ENCODE measurements at places on chromosomes 6 and 20. TPM values are rescaled to one million over a fixed set of nuclear protein-coding genes. Genes with fewer than 3 reads are reported as not detected.

C6orf89 gene
- total RNA-seq: 31.5 TPM

THEMIS gene
- 10.6 TPM for total RNA-seq

BMP7 gene
- total RNA-seq: not detected

SLC17A1 gene
- not detected for total RNA-seq

PI16 gene
- 2.1 TPM for total RNA-seq

SAPCD1 gene
- total RNA-seq: 5.4 TPM

SLC22A23 gene
- total RNA-seq: 20.2 TPM

VPS16 gene
- total RNA-seq: 51.3 TPM

VWA7 gene
- total RNA-seq: 0.68 TPM

NKAPL gene
- 1.4 TPM for total RNA-seq

TMEM151B gene
- total RNA-seq: not detected

LAMP5 gene
- 0.54 TPM for total RNA-seq

GABRR1 gene
- total RNA-seq: not detected

PRR18 gene
- 0.28 TPM for total RNA-seq

HLA-DQA1 gene
- total RNA-seq: 222 TPM

CLPSL1 gene
- total RNA-seq: not detected

MCHR2 gene
- total RNA-seq: not detected

GLYATL3 gene
- not detected for total RNA-seq

C20orf144 gene
- total RNA-seq: not detected

MYLK2 gene
- 0.97 TPM for total RNA-seq

SLC22A16 gene
- total RNA-seq: not detected

EEF1A2 gene
- 0.39 TPM for total RNA-seq

KCNK17 gene
- not detected for total RNA-seq

MRAP2 gene
- total RNA-seq: 14.3 TPM

SSTR4 gene
- total RNA-seq: not detected

ADTRP gene
- total RNA-seq: 7.4 TPM

ZGPAT gene
- total RNA-seq: 45.7 TPM

NOTCH4 gene
- 20.0 TPM for total RNA-seq

CEP43 gene
- 21.0 TPM for total RNA-seq

DOK5 gene
- 0.17 TPM for total RNA-seq

CNPY3 gene
- total RNA-seq: 113 TPM

SLC26A8 gene
- 1.8 TPM for total RNA-seq

DLK2 gene
- 0.59 TPM for total RNA-seq

BCAS1 gene
- 0.23 TPM for total RNA-seq

TCEA2 gene
- total RNA-seq: 24.7 TPM

CST2 gene
- not detected for total RNA-seq

ARMH2 gene
- total RNA-seq: 1.7 TPM

UBD gene
- 64.3 TPM for total RNA-seq

RNF39 gene
- not detected for total RNA-seq

TBP gene
- total RNA-seq: 28.4 TPM

EPPIN gene
- not detected for total RNA-seq

RIPOR3 gene
- 12.7 TPM for total RNA-seq

USP49 gene
- total RNA-seq: 2.9 TPM

CCN5 gene
- 1.9 TPM for total RNA-seq

HLA-DRB1 gene
- total RNA-seq: 158 TPM

CST3 gene
- 1,082 TPM for total RNA-seq

KIZ gene
- 48.2 TPM for total RNA-seq

HLA-F gene
- total RNA-seq: 516 TPM

MAFB gene
- total RNA-seq: 295 TPM

PEX7 gene
- total RNA-seq: 3.4 TPM

PAK5 gene
- not detected for total RNA-seq

UCKL1 gene
- total RNA-seq: 41.5 TPM

PAX1 gene
- total RNA-seq: not detected

ZKSCAN3 gene
- 8.3 TPM for total RNA-seq

FGD2 gene
- 287 TPM for total RNA-seq

PDYN gene
- total RNA-seq: not detected

CGA gene
- not detected for total RNA-seq

GSTA1 gene
- total RNA-seq: not detected

CD83 gene
- total RNA-seq: 15.0 TPM

All from spleen (tissue), 13 donors.